Amygdala (tissue), 56 donors: ENCODE measurements at places on chromosomes 4 and X.
A peak's percentile ranks its signal among the peaks of the same experiment; 100 is the strongest.

GRCh38 chr4:39563346-39563847 is 36.2 kb upstream of the UGDH start:
- DNase-seq: no peak

- DNase-seq: peak; percentile 17
Measured at GRCh38 chr4:110516106-110516922, 40.4 kb downstream of the ENPEP start.

GRCh38 chr4:124803641-124804040 is 91.1 kb upstream of the ANKRD50 start:
- no peak for DNase-seq

- DNase-seq: no peak
Measured at GRCh38 chrX:34341258-34341657, 209.1 kb upstream of the FAM47A start.

DNA sequence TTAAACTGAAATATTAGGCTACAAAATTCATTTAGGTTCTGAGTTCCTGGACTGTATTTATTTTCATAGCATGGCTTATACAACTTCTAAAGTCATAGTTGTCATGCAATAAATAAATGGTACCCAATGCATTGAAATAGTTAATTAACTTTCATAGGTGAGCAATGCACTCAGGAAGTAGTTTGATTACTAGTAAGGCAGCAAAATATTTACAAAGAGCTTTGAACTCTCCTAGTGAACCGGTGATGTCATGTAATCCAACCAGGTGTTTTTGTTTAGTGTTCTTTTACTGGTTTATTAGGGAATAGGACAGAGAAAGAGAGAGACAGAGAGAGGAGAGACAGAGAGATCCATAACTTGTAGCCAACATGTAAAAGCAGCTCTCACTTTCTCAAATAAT is 228.6 kb upstream of the CTSO start:
- no peak for DNase-seq

DNA sequence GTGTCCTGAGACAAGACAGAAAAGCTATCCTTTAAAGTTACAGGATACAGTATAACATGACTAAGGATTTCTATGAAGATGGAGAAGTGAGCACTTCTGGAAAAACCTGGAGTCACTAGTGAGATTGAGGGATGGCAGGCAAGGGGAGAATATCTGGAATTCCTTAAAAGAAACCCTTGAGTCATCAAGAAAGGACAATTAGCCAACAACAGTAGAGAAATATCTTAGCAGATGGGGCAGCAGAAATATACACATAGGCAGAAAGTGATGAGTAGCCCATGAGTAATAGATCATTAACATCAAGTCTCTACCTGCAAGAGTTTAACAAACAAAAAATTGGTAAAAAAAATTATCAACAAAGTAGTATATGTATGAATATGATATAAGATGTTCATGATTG is 858.8 kb upstream of the FRG1 start:
- DNase-seq: no peak

- DNase-seq: no peak
Measured at GRCh38 chr4:30160140-30160539, 560.0 kb upstream of the PCDH7 start.

DNA sequence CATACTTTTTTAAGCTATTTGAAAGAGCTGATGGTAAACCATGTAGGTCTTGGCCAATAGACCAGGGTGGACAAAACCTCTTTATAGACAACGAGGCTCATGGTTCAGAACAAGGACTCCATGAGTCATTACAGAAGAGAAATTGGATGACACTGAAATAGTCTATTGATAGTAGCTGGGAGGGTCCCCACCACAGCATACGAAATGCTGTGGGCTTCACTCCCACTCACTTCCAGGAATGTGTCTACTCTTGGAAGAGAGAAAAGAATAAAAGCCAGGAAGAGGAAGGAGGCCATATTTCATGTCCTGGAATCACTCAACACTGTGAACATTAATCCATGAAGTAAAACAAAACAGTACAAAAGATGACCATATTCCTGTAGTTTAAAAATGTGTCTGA is 82.3 kb upstream of the MXRA5 start:
- DNase-seq: no peak

DNA sequence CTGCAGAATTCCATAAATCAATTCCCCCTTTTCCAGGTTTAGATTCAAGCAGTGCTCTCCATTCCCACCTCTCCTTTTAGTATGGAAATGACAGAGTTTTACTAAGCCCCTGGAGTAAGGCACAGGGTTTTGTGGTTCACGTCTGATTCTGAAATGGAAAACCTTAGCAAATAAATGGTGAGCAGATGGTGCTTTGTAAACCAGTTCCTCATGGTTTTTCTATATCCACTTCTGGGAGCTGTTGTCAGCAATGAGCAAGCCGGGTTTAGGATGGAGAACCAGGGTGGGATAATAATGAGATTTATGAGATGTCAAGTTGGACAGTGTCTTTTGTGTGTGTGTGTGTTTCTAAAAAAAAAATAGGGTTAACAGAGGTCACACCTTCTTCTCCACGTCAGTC is 113.8 kb upstream of the RBPJ start:
- DNase-seq: no peak

DNA sequence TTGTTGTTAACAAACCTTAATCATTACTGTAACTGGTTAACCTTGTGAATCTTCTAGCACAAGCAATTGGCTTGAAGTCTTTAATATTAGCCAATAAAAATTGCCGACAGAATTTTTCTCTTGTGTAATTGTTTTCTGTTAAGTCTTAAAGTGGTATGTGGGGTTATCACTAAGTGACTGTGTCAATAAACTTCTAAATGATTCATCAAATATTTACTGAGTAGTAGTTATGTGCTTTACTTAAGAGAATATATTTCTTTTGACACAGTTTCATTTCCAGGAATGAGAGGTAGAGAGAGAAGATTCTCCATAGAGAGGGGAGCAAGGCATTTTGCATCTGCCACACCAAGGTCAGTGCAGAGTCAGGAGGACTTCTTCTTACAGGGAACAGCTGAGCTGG is 2361.6 kb upstream of the AGA start:
- DNase-seq: no peak

DNA sequence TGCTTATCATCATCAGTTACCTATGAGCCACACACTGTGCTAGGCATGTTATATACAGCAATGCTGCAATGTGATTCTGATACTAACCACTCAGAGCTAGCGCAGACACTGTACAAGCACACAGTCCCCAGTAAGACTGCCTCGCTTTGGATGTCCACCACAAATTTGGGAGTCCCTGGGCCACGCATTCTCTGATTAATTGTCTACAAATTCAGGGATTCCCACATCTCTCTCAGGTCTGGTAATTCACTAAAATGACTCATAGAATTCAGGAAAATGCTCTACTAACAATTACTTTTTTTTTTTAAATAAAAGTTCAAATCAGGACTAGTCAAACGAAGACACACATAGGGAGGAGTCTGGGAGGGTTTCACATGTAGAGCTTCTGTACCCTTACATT is 652.1 kb upstream of the AADAT start:
- DNase-seq: no peak

GRCh38 chrX:20434986-20435385 is 168.3 kb upstream of the RPS6KA3 start:
- DNase-seq: no peak

- no peak for DNase-seq
Measured at GRCh38 chrX:112668476-112669409, 11.0 kb downstream of the LHFPL1 start.
